ENCODE measurements at places on chromosomes 7 and 10. TPM values are rescaled to one million over a fixed set of nuclear protein-coding genes. Genes with fewer than 3 reads are reported as not detected.

The LRRC18 gene
- under 0.01 TPM for total RNA-seq

The TMEM26 gene
- 0.09 TPM for total RNA-seq

The KCNIP2 gene
- total RNA-seq, result 0.09 TPM

The LIPF gene
- total RNA-seq, result not detected

The NOBOX gene
- not detected for total RNA-seq

The MRC1 gene
- total RNA-seq, result 201 TPM

The SLC26A5 gene
- 2.3 TPM for total RNA-seq

The SH2D4B gene
- under 0.01 TPM for total RNA-seq

The DPP6 gene
- not detected for total RNA-seq

The NPFFR1 gene
- not detected for total RNA-seq

The MRM2 gene
- 11.5 TPM for total RNA-seq

The CNPY1 gene
- total RNA-seq, result not detected

The CTAGE4 gene
- not detected for total RNA-seq

The PYROXD2 gene
- total RNA-seq, result 4.9 TPM

The PLEKHA1 gene
- total RNA-seq, result 34.4 TPM

Data from dermis lymphatic vessel endothelial cell (primary cell).